ENCODE measurements at places on chromosomes 6 and 20.
A peak's percentile ranks its signal among the peaks of the same experiment; 100 is the strongest.

- no peak for DNase-seq
These were observed 427.3 kb downstream of the KIF16B start for GRCh38 chr20:16145919-16146318.

DNA sequence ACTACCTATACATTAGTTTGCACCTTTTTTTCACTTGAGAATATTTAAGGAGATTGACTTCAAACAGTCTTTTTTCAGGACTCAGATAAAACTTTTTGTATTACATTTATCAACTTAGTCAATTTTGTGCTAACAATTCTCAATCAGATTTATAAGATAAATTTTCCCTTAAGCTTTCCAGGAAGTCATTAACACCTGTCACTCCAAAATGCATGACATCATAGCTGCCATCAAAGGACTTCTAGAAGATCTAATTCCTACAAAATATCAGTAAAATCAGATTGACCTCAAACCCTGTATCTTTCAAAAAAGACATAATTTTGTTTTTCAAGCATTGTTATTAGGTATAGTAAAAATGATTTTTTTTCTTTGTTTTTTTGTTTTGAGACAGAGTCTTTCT, 9.9 kb downstream of the RFPL4B start:
- DNase-seq: no peak

GRCh38 chr20:25750765-25751696, 54.4 kb upstream of the ZNF337 start:
- DNase-seq: peak; percentile 36

DNA sequence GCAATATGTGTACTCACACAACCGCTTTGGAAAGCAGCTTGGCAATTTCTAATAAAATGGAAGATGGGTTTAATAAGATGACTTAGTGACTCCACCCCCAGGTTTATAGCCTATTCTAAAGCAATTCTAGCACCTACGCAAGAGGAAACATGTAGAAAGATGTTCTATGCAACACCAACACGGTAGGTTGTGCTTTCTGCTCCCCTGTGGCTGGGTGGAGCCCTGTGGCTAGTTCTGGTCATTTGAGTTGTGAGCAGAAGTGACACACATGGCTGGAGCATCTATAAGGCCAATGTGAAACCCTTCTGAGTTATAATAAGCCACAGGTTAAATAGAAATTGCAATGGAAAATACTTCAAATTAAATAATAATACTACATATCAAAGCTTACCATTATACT, 310.7 kb downstream of the CD83 start:
- no peak for DNase-seq

DNA sequence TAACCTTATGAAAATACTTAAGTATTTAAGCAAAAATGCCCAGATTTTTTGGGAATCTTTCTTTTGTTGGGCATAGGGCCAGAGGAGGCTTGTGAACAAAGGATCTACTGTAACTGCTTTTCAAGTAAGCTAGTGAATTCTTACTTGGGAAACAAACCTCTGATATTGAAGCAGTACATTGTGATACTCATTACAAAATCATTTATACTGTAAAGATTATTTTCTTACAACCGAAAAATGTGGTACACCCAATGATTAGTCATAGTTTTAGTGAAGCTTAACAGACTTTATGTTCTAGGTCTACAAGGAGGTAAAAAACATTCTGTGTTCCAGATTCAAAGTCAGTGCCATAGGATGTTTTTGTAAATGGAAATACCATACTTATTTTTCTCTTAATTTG, 272.9 kb upstream of the KCNQ5 start:
- DNase-seq: no peak

DNA sequence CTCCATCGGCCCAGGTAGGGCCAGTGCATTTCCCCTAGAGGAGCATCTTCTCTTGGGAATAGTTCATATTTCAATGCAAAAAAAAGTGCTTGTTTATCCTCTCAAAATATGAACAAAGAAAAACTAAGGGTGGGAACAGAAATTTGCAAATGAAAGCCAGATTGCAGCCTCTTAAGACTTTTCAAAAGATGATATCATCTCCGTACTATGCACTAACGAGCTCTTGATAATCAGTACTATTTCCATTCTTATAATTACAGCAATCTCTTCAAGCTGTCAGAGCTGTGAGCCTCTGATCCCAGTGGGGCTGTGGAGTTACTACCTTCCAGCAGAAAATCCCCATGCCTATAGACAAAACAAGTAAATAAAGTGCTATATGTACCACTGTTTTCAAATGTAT, 77.1 kb downstream of the SOD2 start:
- DNase-seq: no peak

GRCh38 chr6:46584586-46584985, 68.0 kb downstream of the CYP39A1 start:
- no peak for DNase-seq

GRCh38 chr6:35495258-35496035, 1.4 kb downstream of the TEAD3 start:
- no peak for DNase-seq

GRCh38 chr6:121319112-121319553, 15.1 kb downstream of the TBC1D32 start:
- no peak for DNase-seq

DNA sequence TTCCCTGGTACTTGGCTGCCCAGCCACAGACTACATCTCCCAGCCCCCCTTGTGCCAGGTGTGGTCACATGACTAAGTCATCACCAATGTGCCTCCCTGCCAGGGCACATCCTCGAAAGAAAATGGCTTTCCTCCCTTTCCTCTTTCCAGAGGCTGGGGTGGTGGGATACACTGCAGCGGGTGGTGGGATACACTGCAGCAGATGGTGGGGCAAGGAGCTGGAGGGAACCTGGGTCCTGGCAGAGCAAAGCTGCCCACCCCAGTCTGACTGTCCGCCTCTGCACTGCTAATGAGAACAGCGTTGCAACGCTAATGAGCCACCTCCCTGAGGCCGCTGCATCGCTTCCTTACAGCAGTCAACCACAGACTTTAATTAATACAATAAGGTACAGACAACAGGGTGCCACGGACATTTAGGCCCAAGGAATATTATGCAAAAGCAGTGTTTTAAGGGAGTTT, 125.3 kb downstream of the PREX1 start:
- DNase-seq: no peak

Measured in activated CD8-positive, alpha-beta memory T cell treated with anti-CD3 and anti-CD28 coated beads for 4 hours (primary cell).